ENCODE measurements at places on chromosomes 13 and 19.

DNA sequence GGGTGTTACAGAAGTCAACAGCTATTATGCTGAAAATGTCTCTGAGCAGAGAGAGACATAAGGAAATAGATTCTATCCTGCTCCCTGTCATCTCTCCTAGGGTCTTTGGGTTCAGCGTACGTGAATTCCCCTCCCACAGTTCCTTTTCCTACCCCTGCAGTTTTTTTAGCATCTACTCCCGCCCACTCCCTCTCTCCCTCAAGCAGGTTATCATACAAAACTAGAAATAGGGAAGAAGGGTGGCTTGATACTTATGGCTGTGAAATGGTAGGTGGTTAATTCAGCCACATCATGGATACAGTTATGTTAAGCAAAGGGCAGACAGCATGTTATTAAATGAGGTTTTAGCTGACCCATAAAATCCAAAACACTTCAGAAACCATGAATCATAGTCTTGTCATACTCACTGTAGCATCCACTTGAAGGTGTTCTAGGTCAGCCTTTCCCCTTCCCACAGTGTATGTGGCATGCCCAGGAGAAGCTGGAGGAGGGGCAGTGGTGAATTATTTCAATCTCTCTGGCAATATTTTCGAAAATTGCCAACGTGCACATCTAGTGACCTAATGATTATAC is 236.8 kb upstream of the SERP2 start:
- no peak for DNase-seq

DNA sequence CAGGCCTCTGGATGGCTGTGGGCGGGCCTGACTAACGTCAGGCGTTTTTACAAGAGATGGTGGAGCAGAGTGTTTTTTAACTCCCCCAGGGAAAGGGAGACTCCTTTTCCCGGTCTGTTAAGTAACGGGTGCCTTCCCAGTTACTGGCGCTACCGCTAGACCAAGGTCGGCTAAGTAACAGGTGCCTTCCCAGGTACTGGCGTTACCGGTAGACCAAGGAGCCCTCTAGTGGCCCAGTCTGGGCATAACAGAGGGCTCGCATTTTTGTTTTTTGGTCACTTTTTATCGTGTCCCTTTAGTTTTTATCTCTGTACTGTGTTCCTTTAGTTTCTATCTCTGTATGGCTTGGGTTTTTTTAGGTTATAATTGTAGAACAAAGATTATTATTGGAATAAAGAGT is 10.0 kb downstream of the ZNF383 start:
- no peak for DNase-seq

- no peak for DNase-seq
Measured at GRCh38 chr13:65488606-65489005, 1741.5 kb downstream of the PCDH9 start.

DNA sequence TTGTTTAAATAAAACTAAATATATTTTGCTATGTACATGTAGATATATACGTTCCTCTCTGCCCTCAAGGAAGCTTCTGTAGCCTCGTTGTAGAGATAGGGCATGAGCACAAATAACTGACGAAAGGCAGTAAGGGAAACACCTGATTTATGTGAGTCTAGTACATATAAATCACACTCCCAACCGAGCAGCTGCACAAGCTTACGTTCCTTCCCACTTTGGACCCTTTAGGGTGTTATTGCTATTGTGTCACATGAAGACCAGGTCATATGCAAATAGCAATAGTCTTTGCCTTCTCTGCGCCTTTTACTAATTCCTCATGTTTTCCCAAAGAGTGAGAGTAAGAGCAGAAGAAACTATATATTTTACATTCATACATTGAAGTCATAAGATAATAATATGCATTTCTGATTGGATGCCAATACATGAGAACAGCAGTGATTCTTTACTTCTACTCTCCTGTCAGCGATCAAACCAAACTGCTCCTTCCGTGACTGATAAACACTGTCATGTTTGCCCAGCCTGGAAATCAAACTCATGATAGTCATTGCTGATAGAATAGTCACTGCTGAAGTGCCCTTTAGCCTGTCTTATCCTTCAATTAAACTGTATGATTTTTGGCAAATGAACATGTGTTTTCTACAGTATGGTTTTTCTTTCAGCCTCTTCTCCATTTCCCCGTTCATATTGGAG is 127.2 kb upstream of the MAB21L1 start:
- DNase-seq = no peak

GRCh38 chr19:55485439-55486011 is 537 bp downstream of the NAT14 start:
- DNase-seq = no peak

DNA sequence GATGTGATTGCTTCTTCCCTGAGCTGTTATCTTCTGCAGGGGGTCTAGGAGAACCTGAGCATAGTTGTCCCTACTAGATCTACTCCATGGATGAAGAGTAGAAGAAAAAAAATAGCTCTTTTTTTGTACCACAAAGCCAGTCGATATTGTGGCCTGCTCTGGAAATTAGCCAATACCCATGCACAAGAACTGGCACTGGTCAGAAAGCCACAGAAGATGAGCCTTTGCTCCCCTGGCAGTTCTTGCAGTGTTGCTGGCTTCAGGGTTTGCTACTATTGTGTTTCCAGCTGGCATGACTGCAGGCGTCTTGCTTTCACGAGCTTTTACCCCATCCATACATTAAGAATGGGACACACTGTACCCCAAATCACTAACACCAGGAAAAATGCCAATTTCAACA is 547.7 kb upstream of the KLF12 start:
- DNase-seq = no peak

Data from anterior cingulate cortex (tissue), 58 donors.